Stimulated activated CD4-positive, alpha-beta T cell treated with anti-CD3 and anti-CD28 coated beads, Interleukin-2, amount 100 ng/mL, for 48 hours (primary cell): ENCODE measurements at places on chromosomes 11 and 22.

- DNase-seq: no peak
These were observed 179.2 kb upstream of the ARHGAP20 start for GRCh38 chr11:110891411-110891810.

- DNase-seq: no peak
These were observed 29.2 kb downstream of the CPT1A start for GRCh38 chr11:68812526-68812925.

- DNase-seq: no peak
These were observed 42.5 kb downstream of the ABCC8 start for GRCh38 chr11:17434108-17434507.

DNA sequence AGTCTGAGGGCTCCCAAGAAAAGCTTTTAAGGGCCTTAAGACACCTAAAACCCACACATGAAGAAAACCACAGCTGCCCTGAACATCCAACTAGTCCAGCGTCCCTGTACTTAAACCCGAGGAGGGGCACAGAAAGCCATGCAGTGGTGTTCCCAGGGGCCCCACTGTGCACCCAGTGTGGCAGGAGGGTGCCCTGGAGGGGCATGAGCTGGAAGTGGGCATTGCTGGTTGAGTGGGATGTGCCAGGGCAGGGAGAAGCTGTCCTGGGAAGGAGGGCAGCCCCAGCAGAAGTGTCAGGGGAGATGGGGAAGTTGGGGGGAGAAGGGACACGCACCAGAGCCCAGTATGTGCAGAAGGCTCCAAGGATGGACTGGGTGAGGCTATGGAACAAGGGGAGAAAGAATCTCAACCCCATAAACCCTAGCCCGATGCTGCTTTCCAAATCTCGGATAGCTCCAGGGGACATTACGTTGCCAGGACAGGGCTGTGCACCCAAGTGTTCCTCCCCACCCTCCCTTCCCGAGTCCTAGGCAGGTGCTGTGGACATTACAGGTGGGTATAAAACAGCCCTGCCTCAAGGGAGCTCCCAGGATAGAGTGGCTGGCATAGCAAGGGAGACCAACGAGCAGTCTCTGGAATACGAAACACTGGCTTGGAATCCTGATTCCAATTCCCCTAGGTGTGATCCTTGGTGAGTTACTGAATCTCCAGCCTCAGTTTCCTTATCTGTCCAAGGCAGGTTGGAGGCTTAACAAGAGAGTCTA, 44.2 kb downstream of the SHANK2 start:
- no peak for DNase-seq

- peak; percentile 59 for DNase-seq
These were observed 44.5 kb downstream of the ZNF280B start for GRCh38 chr22:22463855-22464540.

DNA sequence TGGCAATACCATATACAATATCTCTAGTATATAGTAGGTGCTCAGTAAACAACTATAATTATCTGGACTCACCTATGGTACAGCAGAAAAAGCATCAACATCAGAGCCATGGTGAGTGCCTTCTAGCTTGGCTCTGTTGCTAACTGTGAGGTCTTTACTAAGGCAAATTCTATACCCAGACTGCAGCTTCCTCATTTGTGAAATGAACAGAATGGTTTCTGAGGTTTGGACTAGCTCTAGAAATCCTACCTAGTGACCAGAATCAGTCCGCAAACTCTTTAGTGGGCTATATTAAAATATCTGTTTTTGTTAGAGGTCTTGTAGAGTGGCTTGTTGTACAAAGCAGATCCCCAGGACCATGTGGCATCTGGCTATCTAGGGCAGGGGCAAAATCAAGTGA, 3.7 kb downstream of the MS4A1 start:
- no peak for DNase-seq

- DNase-seq: peak; percentile 73
These were observed at the start of gene SIPA1 for GRCh38 chr11:65637794-65638419. Gene SIPA1, plus strand, starts transcription at chr11:65638101. Its CDS starts 2,821 bp downstream, at chr11:65640922.

- DNase-seq: no peak
These were observed 793.6 kb downstream of the DLG2 start for GRCh38 chr11:84833488-84834088.

DNA sequence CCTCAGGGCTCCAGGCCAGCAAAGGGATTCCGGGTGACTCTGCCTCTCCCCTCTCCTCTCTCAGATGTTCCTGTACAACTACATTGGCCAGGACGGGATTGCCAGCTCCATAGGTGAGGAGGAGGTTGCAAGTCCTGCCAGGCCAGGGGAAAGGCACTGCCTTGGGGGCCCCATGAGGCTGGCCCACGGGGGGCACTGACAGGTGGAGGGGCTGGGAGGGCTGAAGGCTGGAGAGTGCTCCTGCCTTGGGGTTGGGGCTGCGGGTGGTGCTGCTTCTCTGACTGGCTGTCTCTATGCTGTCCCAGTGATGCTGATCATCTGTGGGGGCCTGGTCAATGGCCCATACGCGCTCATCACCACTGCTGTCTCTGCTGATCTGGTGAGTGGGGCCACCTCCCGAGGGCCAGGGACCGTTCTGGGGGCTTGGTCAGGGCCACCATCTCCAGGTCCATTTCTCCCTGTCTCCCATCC, 21.7 kb downstream of the SLC37A2 start:
- DNase-seq: no peak

- no peak for DNase-seq
These were observed 24.2 kb downstream of the MUC5AC start for GRCh38 chr11:1181853-1182535.

- no peak for DNase-seq
These were observed 26.5 kb upstream of the CCDC188 start for GRCh38 chr22:20177217-20177911.

GRCh38 chr11:2101171-2101675, 38.0 kb downstream of the IGF2 start:
- DNase-seq: no peak

GRCh38 chr11:82786836-82787235, 53.2 kb upstream of the FAM181B start:
- no peak for DNase-seq

DNA sequence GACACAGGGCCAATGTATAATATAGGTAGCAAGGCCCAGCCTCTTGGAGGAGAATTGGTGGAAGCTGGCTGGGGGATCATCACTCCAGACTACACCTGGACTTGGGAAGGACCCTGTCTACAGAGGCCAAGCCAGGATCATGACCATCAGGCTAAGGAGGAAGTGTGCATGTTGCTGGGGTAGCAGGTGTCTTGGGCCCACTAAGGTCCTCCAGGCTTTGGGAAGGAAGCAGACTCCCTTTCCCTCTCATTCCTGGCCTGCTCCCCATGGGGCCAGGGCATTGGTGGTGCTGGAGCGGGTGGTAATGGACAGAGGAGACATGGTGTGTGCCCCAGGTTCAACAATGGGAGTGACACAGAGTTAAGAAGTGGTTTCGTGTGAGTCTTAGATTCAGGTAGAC, 16.0 kb upstream of the TUB start:
- DNase-seq: no peak
